ENCODE measurements at places on chromosomes 4 and X. TPM values are rescaled to one million over a fixed set of nuclear protein-coding genes. Genes with fewer than 3 reads are reported as not detected.

DNA sequence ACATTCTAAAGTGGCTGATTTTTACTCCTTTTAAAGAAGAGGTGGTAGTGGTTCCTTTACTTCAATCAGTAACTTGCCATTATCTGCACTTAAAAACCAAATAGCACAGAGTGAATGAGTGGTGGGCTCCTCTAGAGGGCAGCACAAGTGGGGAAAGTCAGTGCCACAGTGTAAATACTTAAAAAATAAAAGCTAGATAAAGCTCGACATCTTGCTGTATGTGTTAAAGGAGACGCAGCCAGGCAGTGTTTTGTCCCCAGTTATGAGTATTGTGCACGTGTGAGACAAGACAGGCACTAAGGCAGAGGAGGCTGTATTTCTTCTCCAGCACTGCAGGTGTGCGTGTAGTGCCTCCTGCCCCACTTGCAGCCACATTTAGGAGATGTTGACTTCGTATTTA lies 24.6 kb downstream of the NAP1L5 start:
- no peaks in the 10 kb centered on the region for H3K4me1 ChIP-seq
- H3K36me3 ChIP-seq, result peaks cover 37% of the 10 kb centered on the region
- H3K27me3 ChIP-seq, result no peaks in the 10 kb centered on the region
- H3K27ac ChIP-seq, result peak overlapping the region; percentile 40
- DNase-seq, result peak; percentile 5
- H3K4me3 ChIP-seq, result no peak overlapping the region

GRCh38 chrX:39195156-39195555 lies 393.9 kb downstream of the MID1IP1 start:
- no peak for DNase-seq
- H3K27me3 ChIP-seq, result no peaks in the 10 kb centered on the region
- peaks cover 20% of the 10 kb centered on the region for H3K4me1 ChIP-seq
- H3K4me3 ChIP-seq, result peak overlapping the region; percentile 41
- no peaks in the 10 kb centered on the region for H3K36me3 ChIP-seq

GRCh38 chr4:153577053-153577452 lies 107.0 kb upstream of the TLR2 start:
- no peak overlapping the region for H3K4me3 ChIP-seq
- no peaks in the 10 kb centered on the region for H3K36me3 ChIP-seq
- no peaks in the 10 kb centered on the region for H3K27me3 ChIP-seq
- peak overlapping the region; percentile 57 for H3K27ac ChIP-seq
- no peak for DNase-seq

DNA sequence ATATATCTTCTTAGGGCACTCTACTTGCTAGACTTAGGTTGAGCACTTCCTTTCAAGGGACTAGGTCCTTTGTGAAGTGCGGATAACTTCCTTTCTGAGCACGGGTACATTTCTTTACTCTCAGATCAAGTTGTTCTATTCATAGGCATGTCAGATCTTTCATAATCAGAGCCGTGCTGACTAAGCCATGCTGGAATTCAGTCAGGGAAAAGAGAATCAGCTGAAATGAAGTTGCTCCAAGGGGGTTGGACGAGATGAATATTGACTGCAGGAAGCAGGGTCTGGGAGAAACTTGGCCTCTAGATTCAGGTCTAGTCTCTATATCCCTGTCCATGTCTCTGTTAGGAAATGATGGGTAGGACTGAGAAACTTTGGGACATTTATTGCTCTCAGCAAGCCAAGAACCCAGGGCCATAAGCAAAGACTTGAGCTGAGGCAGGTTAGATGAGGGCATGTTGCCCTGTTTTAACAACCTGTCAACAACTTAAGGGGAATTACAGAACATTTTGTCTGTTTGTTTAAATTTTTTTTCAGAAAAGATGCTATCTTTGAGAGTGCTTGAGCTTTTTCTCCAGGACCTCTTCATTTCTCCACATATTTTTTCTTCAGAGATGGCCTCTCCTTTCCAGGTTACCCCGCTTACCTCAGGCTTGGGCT lies 28.3 kb downstream of the AREG start:
- DNase-seq, result no peak
- no peaks in the 10 kb centered on the region for H3K4me1 ChIP-seq
- no peak overlapping the region for H3K4me3 ChIP-seq
- H3K27me3 ChIP-seq, result peaks cover 34% of the 10 kb centered on the region

DNA sequence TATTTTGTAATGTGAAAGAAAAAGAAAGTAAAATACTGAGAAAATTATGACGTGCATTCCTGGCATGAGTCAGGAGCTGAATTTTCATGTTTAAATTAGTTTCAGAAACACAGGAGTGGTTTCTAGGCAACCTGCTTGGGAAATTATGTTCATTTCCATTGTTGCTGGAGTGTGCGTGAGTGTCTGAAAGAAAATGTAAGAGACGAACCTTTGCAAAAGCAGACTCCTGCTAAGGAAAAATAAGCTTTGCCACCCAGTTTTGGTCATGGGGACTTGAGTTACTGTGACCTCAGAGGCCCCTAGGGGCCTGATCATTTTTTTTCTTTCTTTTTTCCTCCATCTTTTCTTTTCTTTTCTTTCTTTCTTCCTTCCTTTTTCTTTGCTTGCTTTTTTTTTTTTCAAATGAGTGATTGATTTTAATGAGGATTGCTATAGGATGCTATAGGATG lies 18.8 kb upstream of the CHRNA9 start:
- no peaks in the 10 kb centered on the region for H3K27me3 ChIP-seq
- no peaks in the 10 kb centered on the region for H3K36me3 ChIP-seq
- H3K4me3 ChIP-seq, result peak overlapping the region; percentile 85
- peak; percentile 61 for DNase-seq
- peak overlapping the region; percentile 98 for H3K27ac ChIP-seq

DNA sequence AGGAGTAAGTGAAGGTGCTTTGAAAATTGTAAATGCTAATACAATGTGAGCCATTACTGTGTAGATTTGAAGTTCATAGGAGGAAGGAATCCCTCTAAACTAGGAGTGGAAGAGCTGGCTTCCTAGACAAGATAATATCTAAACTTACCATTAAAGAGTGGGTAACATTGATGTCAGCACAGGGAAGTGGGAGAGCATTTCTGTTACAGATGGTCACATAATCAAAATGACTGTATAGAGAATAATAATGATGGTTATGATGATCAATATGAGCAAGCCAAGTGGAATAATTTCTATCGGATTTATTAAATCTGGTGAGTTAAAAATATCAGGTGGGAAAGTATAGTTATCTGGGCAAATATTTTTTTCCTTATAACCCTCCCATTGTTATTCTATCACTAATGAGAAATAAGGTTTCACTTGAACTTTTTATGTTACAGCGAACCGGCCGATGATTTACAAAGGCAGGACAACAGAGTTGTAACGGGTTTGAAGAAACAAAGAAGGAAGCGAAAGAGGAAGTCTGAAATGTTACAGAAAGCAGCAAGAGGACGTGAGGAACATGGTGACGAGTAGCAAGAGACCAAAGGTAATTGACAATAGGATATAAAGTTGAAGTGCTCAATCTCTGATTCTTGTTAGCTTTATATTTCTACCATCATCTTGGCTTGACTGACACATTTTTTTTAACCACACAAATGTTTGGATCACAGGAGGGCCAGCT lies 43.5 kb downstream of the FMR1NB start:
- H3K4me3 ChIP-seq, result no peak overlapping the region
- H3K36me3 ChIP-seq, result no peaks in the 10 kb centered on the region
- H3K27me3 ChIP-seq, result no peaks in the 10 kb centered on the region
- no peak for DNase-seq
- H3K4me1 ChIP-seq, result peaks cover 2% of the 10 kb centered on the region

DNA sequence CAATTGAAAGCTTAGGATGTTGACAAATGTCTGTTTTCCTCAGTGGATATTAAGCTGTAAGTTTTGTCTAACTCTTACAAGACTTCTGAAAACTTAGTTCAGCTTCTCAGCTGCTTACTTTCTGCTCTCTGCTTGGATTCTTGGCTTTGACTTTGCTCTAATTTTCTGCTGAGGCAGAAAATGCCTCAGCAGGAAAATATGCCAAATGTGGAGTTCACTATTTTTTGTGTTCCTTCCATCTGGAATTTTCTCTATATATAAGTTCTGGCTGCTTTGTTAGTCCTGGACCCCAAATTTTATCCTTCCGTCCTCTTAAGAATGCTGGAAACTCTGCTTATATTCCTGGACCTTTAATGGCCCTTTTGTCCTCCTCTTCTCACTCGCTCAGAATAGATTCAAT lies 352.6 kb upstream of the NWD2 start:
- H3K4me1 ChIP-seq, result no peaks in the 10 kb centered on the region
- no peaks in the 10 kb centered on the region for H3K36me3 ChIP-seq
- no peak overlapping the region for H3K27ac ChIP-seq
- no peak for DNase-seq
- peaks cover 7% of the 10 kb centered on the region for H3K27me3 ChIP-seq

GRCh38 chr4:114417214-114417613 lies 181.4 kb upstream of the UGT8 start:
- H3K27me3 ChIP-seq, result peaks cover 6% of the 10 kb centered on the region
- H3K4me3 ChIP-seq, result no peak overlapping the region
- no peaks in the 10 kb centered on the region for H3K4me1 ChIP-seq
- DNase-seq, result no peak

DNA sequence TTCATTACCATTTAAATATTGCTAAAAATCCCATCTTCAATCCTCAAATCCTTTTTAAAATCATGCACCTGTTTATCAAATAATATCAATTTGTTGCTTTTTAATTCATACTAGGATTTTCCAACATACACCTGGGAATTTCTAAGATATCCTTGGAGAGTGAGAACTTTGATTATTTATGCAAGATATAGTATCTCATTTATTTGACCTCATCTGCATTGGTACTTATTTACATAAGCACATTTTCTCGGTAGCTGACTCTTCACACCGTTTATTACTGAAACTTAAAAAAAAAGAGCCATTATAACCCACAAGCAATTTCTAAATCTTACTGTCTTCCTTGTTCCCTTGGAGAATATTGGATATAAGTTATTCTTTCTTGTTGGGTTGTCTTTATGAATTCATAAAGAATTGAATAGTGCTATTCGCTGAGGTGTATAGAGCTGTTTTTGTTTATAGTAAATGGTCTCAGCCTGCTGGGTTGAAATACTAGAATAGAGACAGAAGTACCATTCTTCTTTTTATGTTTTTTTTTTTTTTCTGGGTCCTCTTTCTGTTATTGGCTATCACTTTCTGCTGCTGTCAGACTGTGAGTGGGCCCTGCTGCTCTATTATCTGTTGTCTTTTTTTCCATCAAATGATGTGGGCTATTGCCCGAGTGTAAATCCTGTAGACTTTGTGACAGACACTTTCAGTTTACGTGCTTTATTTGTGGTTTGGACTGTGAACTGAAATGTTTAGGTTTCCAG lies 2.9 kb downstream of the UGT8 start:
- peaks cover 17% of the 10 kb centered on the region for H3K4me1 ChIP-seq
- no peak overlapping the region for H3K4me3 ChIP-seq
- peaks cover 9% of the 10 kb centered on the region for H3K27me3 ChIP-seq

- DNase-seq, result no peak
- H3K4me1 ChIP-seq, result no peaks in the 10 kb centered on the region
- no peak overlapping the region for H3K4me3 ChIP-seq
- no peak overlapping the region for H3K27ac ChIP-seq
- no peaks in the 10 kb centered on the region for H3K27me3 ChIP-seq
Observed at GRCh38 chr4:110107866-110108265, 90.5 kb downstream of the ELOVL6 start.

- DNase-seq, result no peak
- no peak overlapping the region for H3K4me3 ChIP-seq
- no peaks in the 10 kb centered on the region for H3K27me3 ChIP-seq
- H3K27ac ChIP-seq, result no peak overlapping the region
- no peaks in the 10 kb centered on the region for H3K36me3 ChIP-seq
Observed at GRCh38 chr4:34187056-34187455, 2057.3 kb downstream of the ARAP2 start.

- H3K36me3 ChIP-seq, result no peaks in the 10 kb centered on the region
- no peak for DNase-seq
- no peak overlapping the region for H3K4me3 ChIP-seq
- H3K27me3 ChIP-seq, result no peaks in the 10 kb centered on the region
Observed at GRCh38 chr4:126230269-126230668, 915.5 kb downstream of the FAT4 start.

- H3K36me3 ChIP-seq, result no peaks in the 10 kb centered on the region
- H3K4me1 ChIP-seq, result peaks cover 23% of the 10 kb centered on the region
- H3K27ac ChIP-seq, result peak overlapping the region; percentile 64
- H3K27me3 ChIP-seq, result no peaks in the 10 kb centered on the region
- DNase-seq, result no peak
Observed at GRCh38 chr4:81495345-81495744, 23.6 kb upstream of the RASGEF1B start.

DNA sequence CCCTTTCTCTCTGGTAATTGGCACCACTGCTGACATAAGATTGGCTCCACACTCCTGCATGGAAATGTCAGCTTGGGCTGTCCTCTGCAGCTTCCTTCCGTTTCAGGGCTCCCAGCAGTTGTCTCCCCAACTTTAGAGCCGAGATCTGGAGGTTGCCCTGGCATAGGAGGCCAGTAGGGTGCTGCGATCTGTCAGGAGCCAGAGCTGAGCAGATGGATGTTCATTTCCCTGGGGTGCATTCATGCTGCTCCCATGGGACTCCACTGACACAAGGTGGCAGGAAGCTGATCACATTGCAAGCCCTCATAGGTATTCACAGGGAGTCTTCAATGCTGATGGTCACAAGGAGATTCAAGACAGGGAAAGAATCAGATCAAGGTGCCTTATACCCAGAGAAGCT lies 116.6 kb upstream of the RAI2 start:
- no peaks in the 10 kb centered on the region for H3K4me1 ChIP-seq
- no peak for DNase-seq
- no peak overlapping the region for H3K27ac ChIP-seq
- H3K4me3 ChIP-seq, result no peak overlapping the region
- H3K36me3 ChIP-seq, result no peaks in the 10 kb centered on the region

DNA sequence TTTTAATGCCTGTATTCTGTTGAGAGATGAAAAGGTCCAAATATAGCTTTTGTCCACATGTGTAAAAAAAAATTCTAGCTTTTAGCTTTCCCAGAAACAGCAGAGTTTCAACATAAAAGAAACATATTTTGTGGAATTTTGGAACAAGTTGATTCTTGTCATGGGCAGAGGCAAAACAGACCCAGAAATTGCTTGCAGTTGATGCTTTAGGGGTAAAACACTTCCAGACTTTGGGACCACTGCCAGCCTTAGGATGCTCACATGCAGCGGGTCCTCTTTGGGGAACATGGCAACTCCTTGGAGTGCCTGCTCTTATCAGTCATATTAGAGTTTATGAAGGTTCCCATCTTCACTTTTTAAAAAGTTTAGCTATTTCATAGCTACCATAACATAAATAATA lies 30.4 kb downstream of the DCLK2 start:
- no peak overlapping the region for H3K27ac ChIP-seq
- DNase-seq, result no peak
- no peaks in the 10 kb centered on the region for H3K36me3 ChIP-seq
- H3K4me3 ChIP-seq, result no peak overlapping the region
- H3K4me1 ChIP-seq, result no peaks in the 10 kb centered on the region

GRCh38 chr4:52093466-52093865 lies 42.4 kb downstream of the SPATA18 start:
- H3K27me3 ChIP-seq, result peaks cover 55% of the 10 kb centered on the region
- H3K27ac ChIP-seq, result no peak overlapping the region
- H3K4me1 ChIP-seq, result no peaks in the 10 kb centered on the region
- DNase-seq, result no peak
- no peak overlapping the region for H3K4me3 ChIP-seq

GRCh38 chr4:114132830-114133229 lies 153.4 kb upstream of the ARSJ start:
- H3K4me1 ChIP-seq, result no peaks in the 10 kb centered on the region
- H3K27ac ChIP-seq, result no peak overlapping the region
- H3K4me3 ChIP-seq, result no peak overlapping the region
- H3K27me3 ChIP-seq, result no peaks in the 10 kb centered on the region
- DNase-seq, result no peak
- no peaks in the 10 kb centered on the region for H3K36me3 ChIP-seq

Gene RPS3A
- total RNA-seq, result 4,708 TPM

Gene COX7B
- 119 TPM for total RNA-seq

Gene TRPC3
- not detected for total RNA-seq

Gene HPGDS
- total RNA-seq, result not detected

Gene SLC6A14
- total RNA-seq, result not detected

Gene HEPH
- total RNA-seq, result not detected

Gene MAGEE2
- not detected for total RNA-seq

Gene FMR1NB
- total RNA-seq, result not detected

All from naive thymus-derived CD8-positive, alpha-beta T cell (primary cell).